ENCODE measurements at places on chromosomes 4 and X.

GRCh38 chr4:7872264-7872771, 67.3 kb downstream of the AFAP1 start:
- DNase-seq, result peak; percentile 34

DNA sequence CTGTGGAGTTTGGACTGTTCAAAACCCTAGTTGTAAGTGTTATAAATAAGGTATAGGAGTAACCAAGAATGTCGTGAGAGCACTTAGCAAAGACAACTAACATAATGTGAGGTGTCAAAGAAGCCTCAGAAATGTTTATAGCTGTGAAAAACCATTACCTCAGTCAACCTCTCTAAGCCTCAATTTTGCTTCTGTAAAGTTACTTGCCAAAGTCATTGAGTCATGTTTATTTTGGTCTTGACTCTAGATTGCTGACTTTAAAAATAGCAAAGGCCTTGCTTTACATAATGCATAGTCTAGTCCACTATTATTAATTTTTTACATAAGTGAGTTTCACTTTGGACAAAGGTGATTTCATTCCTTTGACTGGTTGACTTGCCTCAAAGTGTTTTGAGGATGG, 257.6 kb upstream of the CXXC4 start:
- peak; percentile 4 for DNase-seq

GRCh38 chrX:11789809-11790208, 31.8 kb downstream of the MSL3 start:
- no peak for DNase-seq

- peak; percentile 41 for DNase-seq
These were observed 156.7 kb downstream of the TRIML1 start for GRCh38 chr4:188295899-188296298.

DNA sequence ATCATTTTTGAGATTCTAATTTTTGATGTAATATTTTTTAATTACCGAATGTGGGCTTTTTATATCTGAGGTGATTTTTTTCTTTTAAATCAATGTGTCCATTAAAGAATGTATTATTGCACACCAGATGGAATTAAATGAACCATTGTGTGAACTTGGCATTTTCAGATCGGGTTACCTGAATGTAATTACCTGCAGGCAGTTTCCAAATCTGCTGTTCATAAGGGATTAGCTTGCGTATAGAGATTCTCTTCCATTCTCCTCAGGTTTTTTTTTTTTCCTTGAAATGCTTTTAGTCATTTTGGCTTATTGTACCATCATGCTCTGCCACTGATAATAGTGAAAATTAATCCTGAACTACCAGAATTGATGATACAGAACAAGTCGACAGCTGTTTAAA, 511.5 kb upstream of the ATOH1 start:
- no peak for DNase-seq

GRCh38 chrX:133668225-133668931, 253.1 kb upstream of the GPC4 start:
- DNase-seq, result peak; percentile 79

DNA sequence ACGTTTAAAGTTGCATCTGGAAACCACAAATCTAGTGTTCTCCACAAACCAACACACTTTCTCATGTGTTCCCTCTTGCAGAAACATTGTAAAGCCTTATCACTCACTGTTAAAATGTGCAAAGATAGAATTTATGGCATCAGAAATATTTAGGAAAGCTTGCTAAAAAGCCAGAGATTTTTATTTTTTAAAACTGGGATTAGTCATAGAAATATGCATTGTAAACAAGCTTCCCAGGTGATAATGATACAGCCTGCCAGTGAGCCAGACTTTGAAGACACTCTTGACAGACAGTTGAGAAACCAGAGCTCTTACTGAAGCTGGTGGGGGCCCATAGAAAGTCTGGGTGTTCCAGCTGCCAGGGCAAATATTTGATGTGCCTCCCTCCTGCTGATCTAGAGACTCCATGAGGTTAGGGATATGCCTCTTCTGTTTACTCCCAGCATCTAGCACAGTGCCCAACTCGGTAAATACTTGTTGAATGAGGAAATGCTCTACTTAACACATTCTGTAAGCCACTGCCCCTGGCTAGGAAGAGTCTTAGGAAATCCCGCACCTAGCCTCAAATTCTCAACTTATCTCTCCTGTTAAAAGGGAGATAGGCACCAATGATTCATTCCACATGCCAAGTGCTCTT, 179.0 kb upstream of the RASGEF1B start:
- DNase-seq, result peak; percentile 60

DNA sequence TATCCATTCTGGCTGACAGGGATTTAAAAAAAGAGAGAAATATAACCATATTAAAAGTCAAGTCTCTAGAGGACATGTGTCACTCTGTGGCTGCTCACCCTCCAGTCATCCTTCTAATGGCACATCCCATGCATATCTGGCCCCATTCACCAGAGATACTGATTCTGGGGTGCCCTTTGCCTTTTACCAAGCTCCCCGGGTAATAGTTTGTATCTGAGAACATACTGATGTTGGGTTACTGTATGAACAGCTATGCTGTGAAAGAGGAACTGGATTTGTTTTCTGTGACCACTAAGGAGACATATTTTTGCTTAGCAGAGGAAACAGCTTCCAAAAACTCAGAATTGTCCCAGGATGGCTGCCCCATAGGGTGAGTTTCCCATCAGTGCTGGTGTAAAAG, 56.0 kb downstream of the SAT1 start:
- no peak for DNase-seq

- DNase-seq, result no peak
These were observed 260.6 kb downstream of the TRIML1 start for GRCh38 chr4:188399834-188400233.

GRCh38 chr4:55512922-55513571, 33.7 kb downstream of the CLOCK start:
- peak; percentile 4 for DNase-seq

DNA sequence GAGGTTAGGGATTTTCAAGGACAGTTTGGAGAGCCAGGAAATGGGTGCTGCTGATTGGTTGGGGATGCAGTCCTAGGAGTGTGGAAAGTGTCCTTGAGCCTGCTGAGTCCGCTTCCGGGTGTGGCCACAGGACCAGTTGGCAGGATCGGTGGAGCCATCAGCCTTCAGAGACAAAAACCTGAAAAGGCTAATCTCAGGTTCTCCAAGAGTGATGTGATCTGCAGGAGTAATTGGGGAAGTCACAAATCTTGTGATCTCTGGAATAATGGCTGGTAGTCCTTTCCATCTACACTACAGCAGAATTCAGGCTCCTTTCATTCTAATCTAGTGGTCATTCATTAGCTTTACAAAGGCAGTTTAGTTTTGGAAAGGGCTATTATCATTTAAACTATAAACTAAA, 55.9 kb upstream of the BMP2K start:
- DNase-seq, result no peak

DNA sequence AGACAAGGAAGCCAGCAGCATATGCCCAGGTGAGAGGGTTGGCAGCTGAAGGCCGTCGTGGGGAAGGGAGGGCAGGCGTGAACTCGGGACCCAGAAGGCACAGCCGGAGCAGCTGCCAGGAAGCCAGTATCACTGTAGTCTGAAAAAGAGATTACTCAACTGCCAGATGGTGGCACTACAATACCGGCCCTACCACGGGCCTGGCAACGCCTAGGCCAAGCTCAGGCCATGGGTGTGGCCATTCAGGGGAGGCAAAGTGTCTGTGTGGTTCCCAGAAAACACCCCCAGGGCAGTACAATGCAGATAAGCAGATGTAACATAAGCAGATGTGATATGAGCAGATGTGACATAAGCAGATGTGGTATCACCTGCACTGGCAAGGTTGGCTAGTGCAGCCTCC, 236.0 kb downstream of the AFAP1 start:
- no peak for DNase-seq

DNA sequence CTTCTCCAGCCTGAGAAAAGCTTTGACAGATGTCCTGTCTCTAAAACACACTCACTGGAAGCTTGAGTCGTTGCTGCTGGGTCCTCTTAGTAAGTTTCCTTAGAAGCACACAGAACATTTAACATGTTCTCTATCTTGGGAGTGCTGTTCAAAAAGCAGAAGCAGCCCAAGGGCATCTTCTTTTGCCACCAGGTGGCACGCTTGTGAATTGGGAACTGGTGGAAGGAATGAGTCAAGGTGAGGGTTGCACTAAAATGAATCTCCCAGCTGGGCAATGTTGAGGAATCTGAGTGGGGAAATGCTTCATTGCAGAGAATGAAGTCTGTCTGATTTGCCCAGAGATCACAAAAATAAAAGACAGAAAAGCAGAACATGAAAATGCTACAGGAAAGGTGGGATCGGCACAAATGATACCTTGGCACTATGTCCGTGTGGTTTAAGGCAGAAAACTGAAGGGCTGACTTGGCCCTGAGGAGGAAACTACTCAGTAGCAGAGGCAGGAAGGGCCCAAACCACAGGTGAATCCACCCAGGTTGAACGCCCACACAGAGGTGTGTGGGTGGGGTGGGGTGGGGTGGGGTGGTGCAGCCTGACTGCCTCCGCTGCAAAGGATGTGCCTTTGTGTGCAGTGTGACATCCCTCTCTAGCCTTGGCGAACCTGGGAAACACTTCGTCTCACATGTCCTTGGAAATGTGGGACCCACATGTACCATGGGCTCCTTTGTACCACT, 26.0 kb downstream of the KIT start:
- DNase-seq, result peak; percentile 22

DNA sequence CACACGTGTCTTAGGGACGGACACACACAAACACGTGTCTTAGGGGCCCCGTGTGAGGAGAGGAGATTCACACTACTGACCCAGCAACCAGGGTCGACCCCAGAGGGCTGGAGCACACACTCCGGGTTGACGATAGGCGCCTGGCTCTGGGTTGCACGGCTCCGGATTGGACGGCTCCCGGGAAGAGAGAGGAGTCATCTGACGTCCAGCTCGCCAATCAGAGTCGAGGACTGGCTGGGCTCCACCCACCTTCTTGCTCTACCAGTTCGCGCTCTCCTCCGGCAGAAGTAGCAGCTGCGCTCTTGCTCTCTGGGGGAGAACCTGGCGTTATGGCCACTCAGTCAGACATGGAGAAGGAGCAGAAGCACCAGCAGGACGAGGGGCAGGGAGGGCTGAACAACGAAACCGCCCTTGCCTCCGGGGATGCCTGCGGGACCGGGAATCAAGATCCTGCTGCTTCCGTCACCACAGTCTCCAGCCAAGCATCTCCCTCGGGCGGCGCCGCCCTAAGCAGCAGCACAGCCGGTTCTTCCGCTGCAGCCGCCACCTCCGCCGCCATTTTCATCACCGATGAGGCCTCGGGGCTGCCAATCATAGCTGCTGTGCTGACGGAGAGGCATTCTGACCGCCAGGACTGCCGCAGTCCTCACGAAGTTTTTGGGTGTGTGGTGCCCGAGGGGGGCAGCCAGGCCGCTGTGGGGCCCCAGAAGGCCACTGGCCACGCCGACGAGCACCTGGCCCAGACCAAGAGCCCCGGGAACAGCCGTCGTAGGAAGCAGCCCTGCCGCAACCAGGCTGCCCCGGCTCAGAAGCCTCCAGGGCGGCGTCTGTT, 74.3 kb downstream of the NUDT10 start:
- no peak for DNase-seq

GRCh38 chrX:110853610-110854009, 58.0 kb upstream of the CHRDL1 start:
- DNase-seq, result peak; percentile 37

DNA sequence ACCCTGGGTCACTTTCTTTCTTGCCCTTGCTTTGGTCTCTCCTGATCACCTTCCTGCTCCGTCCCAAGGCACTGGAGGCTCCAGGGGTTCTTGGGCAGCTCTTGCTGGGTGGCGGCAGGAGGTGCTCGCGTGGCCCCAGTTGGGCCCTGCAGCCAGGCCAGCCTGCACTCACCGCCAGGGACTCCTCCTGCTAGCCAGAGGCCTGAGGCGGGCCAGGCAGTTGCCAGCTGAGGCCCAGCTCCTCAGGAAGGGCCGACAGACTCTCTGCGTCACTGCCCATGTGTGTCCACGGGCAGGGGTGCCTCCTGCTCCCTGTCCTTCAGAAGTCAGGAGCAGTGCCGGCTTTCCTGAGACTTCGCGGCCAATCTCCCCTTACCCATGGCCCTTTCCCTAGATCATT, 9.3 kb downstream of the SUV39H1 start:
- DNase-seq, result no peak

DNA sequence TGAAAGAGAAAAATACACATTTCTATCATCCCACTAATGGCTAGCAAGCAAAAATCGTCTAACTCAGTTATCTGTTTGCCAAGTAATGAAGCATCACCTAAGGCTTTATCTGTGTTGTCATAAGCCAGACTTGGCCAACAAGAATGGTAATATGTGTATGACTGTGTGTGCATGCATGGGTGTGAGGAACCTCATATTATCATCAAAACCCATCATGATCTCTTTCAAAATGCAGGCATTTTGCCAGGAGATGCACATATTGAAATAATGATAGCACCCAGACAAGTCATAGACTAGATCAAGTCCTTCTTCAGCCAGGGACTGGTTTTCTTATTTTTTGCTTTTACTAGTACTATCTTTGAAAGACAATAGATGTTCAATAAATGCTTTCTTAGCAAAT, 172.5 kb upstream of the FMR1 start:
- no peak for DNase-seq

GRCh38 chr4:135144498-135144897, 942.9 kb upstream of the PABPC4L start:
- DNase-seq, result no peak

- no peak for DNase-seq
These were observed 29.4 kb downstream of the UVSSA start for GRCh38 chr4:1376391-1376840.

DNA sequence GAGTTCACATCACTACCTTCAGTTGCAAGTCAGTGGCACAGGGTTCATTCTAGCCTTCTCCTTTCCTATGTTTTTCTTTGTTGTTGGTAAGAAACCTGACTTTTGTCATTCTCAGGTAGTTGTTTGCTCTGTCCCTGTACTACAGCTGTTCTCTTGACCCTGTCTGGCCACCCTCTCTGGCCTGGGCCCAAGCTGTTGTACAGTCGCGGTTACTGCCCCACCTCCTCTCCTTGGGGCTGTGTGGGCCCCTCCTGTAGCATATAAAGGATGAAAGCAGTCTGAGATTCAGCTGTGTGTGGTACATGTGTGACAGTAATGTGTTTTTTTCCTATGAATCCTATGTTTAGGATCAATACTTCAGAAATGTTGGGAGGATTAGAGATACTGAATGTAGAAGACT, 12.5 kb downstream of the MOB1B start:
- no peak for DNase-seq

- DNase-seq, result no peak
These were observed 27.1 kb downstream of the PAK3 start for GRCh38 chrX:111123125-111123524.
